CD4-positive, alpha-beta memory T cell (primary cell): ENCODE measurements at places on chromosomes 4 and X. TPM values are rescaled to one million over a fixed set of nuclear protein-coding genes. Genes with fewer than 3 reads are reported as not detected.

GRCh38 chrX:82816562-82816961 lies 691.5 kb upstream of the POU3F4 start:
- H3K27me3 ChIP-seq: no peaks in the 10 kb centered on the region
- H3K4me3 ChIP-seq: no peak overlapping the region
- no peaks in the 10 kb centered on the region for H3K4me1 ChIP-seq
- DNase-seq: no peak
- H3K36me3 ChIP-seq: no peaks in the 10 kb centered on the region
- H3K27ac ChIP-seq: no peak overlapping the region

DNA sequence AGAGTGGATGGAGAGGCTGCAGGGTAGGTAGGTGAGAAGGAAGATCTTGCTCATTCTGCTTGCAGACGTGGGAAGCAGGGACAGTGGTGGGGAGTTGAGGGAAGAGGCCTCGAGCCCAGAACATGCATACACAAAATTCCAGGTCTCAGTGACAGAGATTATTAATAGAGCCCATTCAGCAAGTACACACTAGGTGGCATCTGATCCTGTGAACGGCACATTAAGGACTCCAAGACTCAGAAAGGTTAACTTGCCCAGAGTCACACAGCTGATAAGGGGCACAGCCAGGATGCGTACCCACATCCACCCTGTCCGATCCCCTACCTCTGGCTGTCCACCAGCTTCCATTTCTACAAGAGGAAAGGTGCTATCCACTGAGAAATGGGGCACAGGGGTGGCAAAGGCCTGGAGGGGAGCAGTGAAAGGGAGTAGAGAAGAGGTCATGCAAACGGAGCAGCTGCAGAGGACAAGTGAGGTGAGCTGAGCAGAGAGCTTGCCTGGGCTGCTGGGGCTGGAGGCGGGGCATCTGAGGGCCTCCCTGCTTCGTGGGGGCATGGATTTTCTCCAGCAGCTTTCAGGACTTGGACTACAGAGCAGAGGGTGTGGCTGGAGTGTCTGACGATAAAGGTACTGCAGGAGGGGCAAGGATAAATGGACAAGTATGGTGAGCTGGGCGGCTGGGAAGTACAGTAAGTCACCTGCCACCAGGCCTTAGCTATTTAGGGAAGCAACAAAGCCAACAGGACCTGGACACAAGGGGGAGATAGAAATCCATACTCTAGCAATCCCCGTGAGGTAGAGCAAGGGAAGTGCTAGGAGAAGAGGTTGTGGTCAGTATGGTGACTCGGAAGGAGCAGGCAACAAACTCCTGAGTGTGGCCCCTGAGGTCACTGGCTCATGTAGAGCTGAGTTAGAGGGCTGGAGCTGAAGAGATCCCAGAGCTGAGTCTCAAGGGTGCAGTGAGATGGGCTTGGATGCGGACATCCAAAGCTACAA lies 11.2 kb downstream of the IDS start:
- no peak for DNase-seq
- H3K4me3 ChIP-seq: no peak overlapping the region
- no peak overlapping the region for H3K27ac ChIP-seq
- no peaks in the 10 kb centered on the region for H3K27me3 ChIP-seq
- H3K36me3 ChIP-seq: peaks cover 77% of the 10 kb centered on the region

GRCh38 chrX:151920101-151920500 lies 7.4 kb downstream of the MAGEA4 start:
- H3K27ac ChIP-seq: no peak overlapping the region
- H3K27me3 ChIP-seq: no peaks in the 10 kb centered on the region
- DNase-seq: no peak

The SPANXC gene
- total RNA-seq: not detected
